Hippocampal formation (tissue), 2 donors: ENCODE measurements at places on chromosomes 3 and 15.

DNA sequence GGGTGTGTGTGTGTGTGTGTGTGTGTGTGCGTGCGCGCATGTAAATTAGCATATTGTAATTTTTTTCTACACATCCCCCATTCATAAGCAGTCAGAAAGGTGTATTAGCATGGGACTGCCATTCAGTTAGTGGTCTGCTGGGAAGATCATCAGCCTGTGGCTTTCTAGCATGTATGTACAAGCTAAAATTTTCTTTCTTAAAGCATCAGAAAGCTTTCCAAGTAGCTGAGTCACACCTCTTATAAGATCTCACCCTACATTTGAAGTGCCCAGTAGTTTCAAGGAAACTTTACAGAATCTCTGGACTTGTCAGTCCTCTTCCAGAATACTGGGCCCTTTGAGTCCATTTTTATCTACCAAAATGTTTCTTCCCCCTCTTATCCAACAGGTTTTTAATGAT is 411.4 kb upstream of the TPRG1 start:
- DNase-seq: no peak

DNA sequence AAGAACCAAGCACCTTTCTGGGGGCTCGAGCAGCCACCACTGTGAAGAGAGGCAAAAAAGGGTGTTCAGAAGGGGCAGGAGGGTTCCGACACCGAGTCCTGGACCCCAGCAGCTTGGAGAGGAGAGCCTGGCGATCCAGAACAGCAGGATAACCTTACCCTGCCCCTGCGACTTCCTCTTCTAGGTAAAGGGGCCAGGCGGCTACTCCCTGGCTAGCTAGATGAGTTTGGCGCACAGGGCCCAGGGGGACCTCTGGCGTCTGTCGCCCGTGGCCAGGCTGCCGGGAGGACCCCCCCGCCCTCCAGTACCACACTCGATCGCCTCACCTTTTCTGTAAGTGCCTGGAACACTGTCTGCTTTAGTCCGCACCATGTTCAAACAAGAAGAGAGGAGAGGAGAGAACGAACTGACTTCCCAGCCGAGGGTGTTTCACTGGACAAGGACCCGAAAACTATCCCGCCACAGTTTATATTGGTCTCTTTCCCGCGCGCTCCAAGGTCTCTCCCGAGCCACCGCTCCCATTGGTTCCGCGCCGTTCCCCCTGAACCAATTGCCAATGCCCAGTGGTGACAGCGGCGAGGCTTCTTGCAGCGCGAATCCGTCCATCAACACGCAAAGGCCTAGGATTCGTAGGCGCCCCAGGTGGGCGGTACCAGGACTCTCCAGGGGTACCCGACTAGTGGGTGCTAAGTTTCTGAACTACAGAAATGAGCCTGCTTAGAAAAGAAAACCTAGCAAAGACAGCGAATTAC is at the start of gene PCLAF:
PCLAF (minus strand) TSS at position 442 of the 752 bp plus-strand sequence; CDS start at position 372, 70 bp downstream.
- peak; percentile 85 for DNase-seq

GRCh38 chr3:10344147-10344943 is 23.4 kb upstream of the SEC13 start:
- DNase-seq: no peak

DNA sequence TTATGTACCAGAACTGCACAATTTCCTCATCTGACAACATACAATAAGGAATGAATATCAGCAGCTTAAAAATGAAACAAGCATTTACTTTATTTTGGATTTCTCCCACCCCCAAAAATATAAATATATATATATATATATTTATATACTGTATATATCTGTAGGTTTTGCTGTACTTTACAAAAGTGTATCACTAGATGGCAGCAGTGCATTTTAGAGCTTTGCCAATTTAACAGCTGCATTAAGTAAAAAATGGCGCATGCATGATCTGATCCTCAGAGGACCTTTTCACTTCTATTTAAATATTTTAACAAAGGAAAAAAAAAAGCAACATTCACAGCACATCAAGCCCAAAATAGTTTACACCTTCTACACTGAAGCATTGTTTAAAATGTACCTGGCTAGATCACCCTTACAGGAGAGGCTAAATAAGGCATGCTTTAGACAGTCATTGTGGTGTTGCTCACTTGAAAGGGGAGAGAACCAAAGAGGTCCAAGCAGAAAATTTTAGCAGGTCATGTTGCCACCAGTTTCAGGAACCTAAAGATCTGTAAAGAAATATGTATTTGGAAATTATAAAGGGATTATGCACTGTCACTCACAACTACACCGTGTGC is 72.6 kb downstream of the NPTN start:
- DNase-seq: no peak

DNA sequence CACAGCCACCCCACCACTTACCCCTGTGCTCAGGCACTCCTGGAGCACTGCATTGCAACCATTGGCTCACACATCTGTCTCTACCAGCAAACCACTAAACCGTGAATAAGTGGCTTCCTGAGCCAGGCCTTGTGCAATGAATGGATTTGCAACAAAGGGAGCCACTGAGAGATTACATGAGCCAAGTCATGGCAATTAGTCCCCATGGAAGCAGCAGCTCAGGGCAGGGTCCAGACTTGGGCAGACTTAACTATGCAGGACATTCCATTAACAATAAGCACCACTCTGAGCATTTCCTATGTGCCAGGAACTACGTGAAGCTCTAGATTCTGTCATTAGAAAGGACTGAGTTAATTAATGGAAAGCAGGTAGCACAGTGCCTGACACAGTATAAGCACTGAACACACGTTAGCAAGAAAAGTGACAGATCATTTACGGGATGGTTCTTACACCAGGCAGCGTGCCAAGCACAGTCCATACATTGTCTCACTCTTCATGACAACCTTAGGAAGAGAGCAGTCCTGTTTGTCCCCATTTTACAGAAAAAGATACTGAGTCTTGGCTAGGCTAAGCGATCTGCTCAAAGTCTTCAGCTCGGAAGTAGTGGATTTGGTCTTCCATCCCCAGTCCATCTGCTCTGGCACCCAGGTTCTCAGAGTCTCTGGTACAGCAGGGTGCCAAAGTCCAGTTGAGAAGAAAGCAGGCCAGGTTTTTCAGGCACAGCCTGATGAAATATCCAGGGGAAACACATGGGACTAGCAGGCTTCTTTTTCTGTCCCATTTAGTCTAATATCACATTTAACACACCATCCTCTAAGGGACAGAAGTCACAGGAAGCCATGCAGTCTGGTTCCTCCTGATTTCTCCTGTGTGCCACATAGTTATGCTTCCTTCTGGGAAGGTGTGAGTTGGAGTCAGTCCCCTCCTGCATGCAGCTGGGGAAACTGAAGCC is 44.1 kb downstream of the LIPC start:
- DNase-seq: peak; percentile 42

- DNase-seq: no peak
Observed at GRCh38 chr15:52181938-52182780, 9.0 kb downstream of the GNB5 start.

- no peak for DNase-seq
Observed at GRCh38 chr15:78147566-78147965, 1.6 kb upstream of the IDH3A start.

- no peak for DNase-seq
Observed at GRCh38 chr15:92366381-92366780, 27.3 kb upstream of the ST8SIA2 start.

GRCh38 chr3:132469326-132469725 is 52.0 kb downstream of the DNAJC13 start:
- no peak for DNase-seq

DNA sequence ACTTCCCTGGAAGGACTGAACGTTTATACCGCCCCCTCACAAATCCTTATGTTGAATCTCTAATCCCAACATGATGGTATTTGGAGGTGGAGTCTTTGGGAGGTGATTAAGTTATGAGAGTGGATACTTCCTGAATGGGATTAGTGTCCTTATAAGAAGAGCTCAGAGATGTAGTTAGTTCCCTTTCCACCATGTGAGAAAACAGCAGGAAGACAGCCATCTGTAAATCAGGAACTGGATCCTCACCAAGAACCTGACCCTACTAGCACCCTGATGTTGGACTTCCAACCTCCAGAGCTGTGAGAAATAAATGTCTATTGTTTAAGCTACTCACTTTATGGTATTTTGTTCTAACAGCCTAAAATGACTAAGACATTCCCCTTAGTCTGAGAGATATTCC is 33.3 kb upstream of the SACM1L start:
- no peak for DNase-seq

DNA sequence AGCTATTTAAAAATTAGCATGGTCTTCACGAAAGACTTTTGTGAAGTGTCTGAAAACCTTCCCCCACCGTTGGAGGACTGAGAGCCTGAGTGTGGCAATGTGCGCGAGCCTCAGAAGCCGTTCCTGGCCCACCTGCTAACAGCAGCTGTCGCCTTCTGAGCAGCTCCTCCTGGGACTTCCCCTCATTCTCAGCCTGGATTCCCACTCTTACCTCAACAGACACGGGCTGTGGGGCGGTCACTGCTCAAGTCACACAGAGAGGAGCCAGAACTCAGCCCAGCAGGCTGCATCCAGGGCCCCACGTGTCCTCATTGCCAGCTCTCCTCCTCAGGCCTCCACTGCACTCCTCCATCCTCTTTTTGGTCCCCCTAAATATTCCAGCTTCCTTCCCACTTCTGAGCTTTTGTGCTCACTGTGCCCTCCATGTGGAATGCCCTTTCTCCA is 7.8 kb downstream of the DNASE1L3 start:
- no peak for DNase-seq

- no peak for DNase-seq
Observed at GRCh38 chr15:35626571-35627318, 80.8 kb upstream of the DPH6 start.

DNA sequence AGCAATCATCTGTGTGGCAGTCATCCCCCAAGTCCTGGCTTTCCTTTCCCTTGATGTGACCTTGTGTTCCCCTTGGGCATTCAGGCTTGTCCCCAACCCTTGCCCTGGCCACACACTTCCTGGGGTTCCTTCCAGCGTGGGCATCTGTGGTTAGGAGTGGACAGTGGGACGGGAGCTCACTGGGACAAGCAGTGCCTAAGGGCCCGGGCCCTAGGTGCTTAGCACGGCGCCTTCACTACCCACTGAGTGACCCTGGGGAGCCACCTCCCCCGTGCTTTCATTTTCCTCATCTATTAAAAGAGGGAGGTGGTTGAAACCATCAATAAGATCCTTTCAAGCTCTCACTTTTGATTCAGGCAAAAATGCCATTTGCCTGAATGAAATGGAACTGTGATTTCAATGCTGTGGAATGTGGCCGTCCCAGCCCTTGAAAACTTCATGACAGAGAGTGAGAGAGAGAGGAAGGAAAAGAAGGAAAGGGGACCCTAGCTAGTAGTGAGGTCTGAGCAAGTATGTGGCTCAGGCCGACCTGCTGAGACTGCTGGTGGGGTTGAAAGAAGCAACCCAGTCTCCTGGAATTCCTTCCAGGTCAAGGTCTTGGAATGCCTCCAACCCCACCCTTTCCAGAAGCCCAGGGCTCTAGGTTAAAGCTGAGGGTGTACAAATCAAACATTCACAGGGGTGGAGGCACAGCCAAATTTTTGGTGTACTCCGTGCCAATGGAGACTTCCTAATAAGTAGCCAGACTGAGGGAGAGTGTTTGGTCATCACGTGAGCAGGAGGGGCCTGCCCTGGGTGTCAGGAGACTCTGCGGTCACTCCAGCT is 302.9 kb downstream of the TLE3 start:
- DNase-seq: no peak

DNA sequence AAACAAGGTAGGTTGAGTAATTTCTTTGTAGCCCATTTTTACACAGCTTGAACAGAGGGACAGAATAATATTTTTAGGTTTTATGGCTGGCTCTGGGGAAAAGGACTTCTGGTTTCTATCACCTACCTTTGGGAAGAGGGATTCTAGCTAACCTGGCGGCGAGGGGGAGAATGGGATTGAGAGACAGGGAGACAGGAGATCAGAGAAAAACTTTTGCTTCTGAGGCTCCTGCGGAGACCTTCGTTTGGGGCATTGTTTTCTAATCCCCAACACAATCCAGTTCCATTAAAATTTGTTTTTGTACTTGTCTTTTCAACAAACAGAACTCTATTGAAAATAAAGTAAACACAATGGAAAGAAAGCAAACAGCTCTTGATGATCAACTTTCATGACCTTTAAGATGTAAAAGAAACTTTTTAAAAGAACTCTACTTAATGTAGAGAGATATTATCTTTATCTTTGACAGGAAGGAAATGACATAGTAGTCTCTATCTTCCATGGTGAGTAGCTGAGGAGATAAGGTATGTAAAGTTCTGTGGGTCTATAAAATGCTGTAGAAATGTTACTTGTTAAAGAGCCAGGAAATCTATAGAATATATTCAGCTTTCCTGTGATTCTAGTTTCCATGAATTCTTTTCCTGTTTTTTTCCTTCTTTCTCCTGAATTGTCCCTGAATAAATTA is 37.0 kb upstream of the P2RY1 start:
- no peak for DNase-seq

- DNase-seq: no peak
Observed at GRCh38 chr3:190385731-190386688, 2.0 kb upstream of the CLDN16 start.

- DNase-seq: no peak
Observed at GRCh38 chr3:62197350-62198012, 175.9 kb downstream of the FEZF2 start.

DNA sequence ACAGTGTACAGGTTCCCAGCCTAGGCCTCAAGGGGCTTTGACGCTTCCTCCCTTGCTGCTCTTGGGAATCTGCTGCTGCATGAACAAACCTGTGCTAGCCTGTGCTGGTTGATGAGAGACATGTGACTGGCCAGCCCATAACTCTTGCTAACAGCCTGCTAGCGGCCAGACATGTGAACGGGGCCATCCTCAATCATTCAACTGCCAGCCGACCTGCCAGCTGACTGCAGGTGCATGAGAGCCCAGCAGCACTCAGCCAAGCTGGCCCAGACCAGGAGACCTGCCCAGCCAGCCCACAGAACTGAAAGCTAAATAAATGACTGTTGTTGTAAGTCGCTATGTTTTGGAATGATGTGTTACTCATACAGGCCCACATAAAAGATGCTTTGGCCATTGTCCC is 82.4 kb upstream of the DLG1 start:
- DNase-seq: no peak

- no peak for DNase-seq
Observed at GRCh38 chr3:93988764-93989163, 8.8 kb downstream of the ARL13B start.

DNA sequence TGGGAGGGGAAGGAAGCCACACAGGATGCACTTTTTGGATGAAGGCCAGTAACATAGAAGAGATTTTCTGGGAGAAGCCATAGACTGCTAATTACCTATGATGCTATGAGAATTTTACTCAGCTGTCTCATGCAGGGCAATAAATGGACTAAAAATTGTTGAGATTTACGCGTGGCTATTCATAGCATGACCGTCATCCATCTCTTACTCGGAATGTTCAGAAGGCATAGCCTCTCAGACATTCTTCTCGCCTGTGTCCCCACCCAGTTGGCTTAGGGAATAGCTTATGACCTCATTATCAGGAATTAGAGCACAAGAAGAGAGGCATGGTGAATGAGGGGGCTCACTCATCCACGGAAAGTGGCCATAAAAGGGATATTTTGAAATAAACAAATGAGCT is 107.9 kb upstream of the ATP10A start:
- no peak for DNase-seq

DNA sequence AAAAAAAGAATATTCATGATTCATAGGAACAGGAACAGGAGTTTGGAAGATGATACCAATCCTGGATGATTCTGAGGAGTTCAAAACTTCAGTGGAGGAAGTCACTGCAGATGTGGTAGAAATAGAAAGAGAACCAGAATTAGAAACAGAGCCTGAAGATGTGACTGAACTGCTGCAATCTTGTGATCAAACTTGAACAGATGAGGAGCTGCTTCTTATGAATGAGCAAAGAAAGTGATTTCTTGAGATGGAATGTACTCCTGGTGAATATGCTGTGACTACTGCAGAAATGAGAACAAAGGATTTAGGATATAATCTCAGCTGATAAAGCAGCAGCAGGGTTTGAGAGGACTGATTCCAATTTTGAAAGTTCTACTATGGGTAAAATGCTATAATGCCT is 72.7 kb downstream of the GSK3B start:
- no peak for DNase-seq

- DNase-seq: no peak
Observed at GRCh38 chr3:167938516-167938915, 157.2 kb downstream of the GOLIM4 start.
